Activated T-helper 9 cell treated with anti-CD3 and anti-CD28 coated beads, Interleukin-2, amount 50 U/mL, for 16 hours (primary cell): ENCODE measurements at places on chromosomes 4 and X.

DNA sequence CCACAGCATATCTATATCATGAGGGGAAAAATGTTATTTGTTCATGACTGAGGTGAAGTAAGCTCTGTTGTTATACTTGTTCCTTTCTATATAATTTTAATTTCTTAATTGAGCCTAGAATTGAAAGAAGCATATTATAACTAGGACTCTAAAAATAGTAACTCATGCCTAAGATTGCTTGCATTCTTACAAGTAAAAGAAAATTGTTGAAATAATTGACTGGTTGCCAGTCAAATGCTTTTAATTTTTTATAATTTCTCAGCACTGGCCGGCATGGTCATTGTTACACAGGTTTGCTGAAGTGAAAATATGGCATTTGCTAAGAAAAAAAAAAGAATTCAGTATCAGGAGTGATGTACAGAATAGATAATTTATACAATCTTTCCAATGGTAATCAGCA is 104.8 kb downstream of the GASK1B start:
- no peak for DNase-seq

DNA sequence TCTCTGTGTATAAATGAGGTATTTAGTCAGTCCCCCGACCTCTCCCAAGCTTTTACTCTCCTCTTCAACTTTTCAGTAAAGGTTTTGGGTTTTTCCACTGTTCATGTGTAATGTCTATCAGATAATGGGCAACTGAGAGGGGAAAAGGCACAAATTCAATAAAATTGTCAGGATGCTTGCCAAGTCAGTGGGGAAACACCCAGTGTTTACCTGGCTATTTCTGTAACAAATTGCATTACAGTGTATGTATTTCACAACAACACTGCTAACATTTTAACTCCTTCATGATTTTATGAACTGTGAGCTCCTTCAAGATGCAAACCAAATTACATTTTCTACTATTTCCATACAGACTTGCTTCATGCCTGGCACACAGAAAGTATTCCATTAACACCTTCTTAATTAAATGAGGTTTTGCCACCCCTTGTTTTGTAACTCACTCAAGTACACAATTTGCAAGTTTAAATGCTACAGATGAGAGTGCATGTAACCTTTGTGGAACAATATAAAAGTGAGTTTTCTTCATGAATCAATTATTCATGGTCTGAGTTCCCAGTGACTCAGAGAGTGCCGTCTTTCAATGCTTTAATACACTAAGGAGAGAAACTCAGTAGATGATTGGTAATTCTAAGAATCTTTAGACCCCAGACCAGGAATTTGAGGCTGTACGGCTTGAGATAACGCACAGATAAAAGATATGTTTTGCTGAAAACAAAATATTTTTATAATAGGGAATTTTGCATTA is 149.8 kb upstream of the TLL1 start:
- no peak for DNase-seq

- DNase-seq: no peak
Measured at GRCh38 chrX:11105080-11105479, 6.1 kb upstream of the HCCS start.

DNA sequence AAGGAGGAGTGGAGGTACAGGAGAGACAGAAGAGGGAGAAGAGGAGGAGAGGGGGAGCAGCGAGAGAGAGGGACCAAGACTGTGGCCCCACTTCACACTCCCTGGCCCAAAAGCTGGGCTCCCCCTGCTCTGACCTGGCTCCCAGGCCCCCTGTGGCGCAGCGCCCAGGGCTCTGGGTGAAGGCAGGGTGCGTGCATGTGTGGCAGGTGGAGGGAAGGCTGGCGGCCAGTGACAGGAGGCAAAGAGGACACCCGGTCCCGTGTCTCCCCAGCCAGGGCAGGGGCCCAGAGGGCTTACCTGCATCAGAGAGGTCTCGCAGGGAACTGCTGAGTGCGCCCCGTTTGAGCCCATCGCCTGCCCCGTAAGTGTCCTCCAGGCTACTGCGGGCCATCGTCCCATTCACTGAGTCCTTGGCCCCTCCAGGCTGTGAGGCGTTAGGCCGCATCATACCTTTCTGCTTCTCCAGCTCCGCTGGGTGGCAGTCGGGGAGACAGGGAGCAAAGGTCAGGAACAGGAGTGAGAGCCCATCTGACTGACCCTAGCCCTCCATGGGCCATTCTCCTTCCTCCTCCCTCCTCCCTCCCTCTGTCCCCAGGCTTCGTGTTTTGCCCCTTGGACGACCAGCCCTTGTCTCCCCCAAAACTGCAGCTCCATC is 11.1 kb upstream of the KDM5C start:
- DNase-seq: no peak

- DNase-seq: no peak
Measured at GRCh38 chrX:13216139-13216538, 103.7 kb downstream of the ATXN3L start.

- DNase-seq: no peak
Measured at GRCh38 chr4:22488106-22488505, 27.8 kb downstream of the ADGRA3 start.

GRCh38 chr4:169030562-169030982 is 20.5 kb upstream of the CBR4 start:
- DNase-seq: no peak

- DNase-seq: no peak
Measured at GRCh38 chr4:82042042-82042441, 331.7 kb downstream of the HNRNPD start.

GRCh38 chr4:118814058-118814457 is 21.9 kb downstream of the SEC24D start:
- no peak for DNase-seq
